ENCODE measurements at places on chromosomes 5 and 9. TPM values are rescaled to one million over a fixed set of nuclear protein-coding genes. Genes with fewer than 3 reads are reported as not detected.

DNA sequence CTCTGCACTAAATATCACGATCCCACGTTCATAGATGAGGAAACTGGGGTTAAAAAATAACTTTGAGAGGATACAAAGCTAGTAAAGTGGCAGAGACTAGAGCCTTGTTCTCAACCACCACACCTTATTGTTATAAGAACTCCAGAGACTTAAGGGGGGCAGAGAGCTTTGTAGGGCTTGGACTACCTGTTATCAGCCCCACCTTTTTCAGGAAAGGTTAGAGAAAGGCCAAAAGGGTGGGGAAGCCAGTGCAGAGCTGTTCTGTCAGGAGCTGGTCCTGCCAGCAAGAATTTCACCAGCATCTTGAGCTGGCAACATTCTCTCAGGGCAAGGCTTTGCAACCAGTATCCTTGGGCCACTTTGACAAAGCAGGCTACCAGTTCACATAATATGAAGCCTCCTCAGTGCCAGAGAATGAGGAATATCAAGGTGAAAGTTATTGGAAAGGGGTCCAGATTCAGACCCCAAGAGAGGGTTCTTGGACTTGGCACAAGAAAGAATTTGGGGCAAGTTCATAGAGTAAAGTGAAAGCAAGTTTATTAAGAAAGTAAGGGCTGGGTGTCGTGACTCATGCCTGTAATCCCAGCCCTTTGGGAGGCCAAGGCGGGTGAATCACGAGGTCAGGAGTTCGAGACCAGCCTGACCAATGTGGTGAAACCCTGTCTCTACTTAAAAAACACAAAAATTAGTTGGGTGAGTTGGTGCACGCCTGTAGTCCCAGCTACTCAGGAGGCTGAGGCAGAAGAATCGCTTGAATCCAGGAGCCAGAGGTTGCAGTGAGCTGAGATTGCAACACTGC is 66.2 kb upstream of the CLINT1 start:
- H3K27ac ChIP-seq, result no peak overlapping the region
- H3K4me1 ChIP-seq, result peaks cover 10% of the 10 kb centered on the region
- no peak overlapping the region for H3K4me3 ChIP-seq
- H3K36me3 ChIP-seq, result no peaks in the 10 kb centered on the region
- DNase-seq, result no peak

The FOXD4L5 gene
- total RNA-seq, result 0.22 TPM

The PFN3 gene
- total RNA-seq, result not detected

The GPX8 gene
- 86.8 TPM for total RNA-seq
